SW 1271 (cell line): ENCODE measurements at places on chromosomes 7 and 10.

GRCh38 chr7:80711531-80711930, 73.1 kb downstream of the CD36 start:
- DNase-seq = no peak

GRCh38 chr7:122919643-122920181, 33.5 kb upstream of the CADPS2 start:
- DNase-seq = no peak

DNA sequence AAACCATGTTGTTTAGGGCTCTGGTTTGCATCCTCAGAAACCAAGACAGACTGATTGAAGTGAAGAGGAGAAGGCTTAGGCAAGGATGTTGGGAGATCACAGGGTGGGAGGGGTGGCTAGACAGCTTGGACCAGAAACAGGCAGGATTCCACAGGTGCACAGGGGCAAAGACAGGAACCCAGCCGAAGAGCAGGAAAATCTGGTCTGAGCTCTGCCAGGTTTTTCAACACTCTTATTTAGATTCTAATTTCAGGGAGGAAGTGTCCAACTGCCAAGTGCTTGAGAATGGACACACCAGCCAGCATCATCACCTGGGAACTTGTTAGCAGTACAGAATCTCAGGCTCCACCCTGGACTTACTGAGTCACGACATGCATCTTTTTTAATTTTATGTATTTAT, 93.8 kb downstream of the MARCHF5 start:
- DNase-seq = no peak

GRCh38 chr7:80783678-80784327, 135.0 kb downstream of the SEMA3C start:
- no peak for DNase-seq

- no peak for DNase-seq
Observed at GRCh38 chr10:30940256-30940655, 91.4 kb downstream of the ZNF438 start.

- DNase-seq = peak; percentile 3
Observed at GRCh38 chr10:128859738-128860386, 607.2 kb upstream of the MGMT start.

- no peak for DNase-seq
Observed at GRCh38 chr10:95405655-95406054, 114.9 kb upstream of the PDLIM1 start.

DNA sequence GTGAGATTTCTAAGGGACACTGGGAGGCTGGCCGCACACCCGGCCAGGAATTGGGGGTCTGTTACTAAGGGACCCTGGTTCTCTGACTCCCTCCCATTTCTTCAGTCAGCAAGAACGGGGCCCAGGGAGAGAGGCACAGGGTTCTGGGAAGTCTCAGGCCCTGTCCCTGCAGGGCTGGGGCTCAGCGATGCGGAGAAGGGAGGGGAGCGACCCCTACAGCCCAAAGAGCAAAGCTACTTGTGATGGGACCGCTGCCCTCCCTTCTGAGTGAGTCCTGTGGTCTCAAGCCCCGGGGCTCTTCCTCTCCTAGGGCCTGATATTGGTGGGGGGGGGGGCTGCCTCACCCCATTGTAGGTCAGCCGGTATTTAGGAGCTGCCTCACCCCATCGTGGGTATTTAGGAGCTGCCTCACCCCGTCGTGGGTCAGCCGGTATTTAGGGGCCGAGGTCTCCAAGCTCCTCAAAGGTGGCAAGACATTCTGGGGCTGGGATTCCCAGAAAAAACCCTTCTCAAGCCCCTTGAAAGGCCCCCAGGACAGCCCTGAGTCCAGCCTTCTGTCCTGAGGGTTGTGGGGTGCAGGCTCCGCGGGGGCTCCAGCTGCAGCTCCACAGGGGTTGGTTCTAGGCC, 16.9 kb upstream of the NKX6-2 start:
- DNase-seq = no peak

DNA sequence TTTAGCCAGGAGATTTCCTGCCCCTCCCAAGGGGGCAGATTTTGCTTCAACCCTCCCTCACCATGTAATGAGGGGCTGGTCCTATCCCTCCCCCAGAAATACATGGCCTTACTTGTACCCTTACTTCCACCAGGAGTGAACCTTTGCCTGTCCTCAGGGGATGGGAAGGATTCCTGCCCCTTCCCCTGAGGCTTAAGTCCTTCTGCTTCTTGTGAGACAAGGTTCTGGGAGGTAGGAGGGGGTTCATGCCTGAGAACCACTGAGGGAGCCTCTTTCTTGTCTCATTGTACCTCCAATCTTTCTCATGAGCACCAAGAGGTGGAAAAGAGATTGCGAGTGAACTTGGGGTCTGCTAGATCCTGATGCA, 19.5 kb upstream of the MUC3A start:
- no peak for DNase-seq

GRCh38 chr10:81594991-81595390, 280.0 kb upstream of the NRG3 start:
- DNase-seq = no peak

- DNase-seq = no peak
Observed at GRCh38 chr10:12235796-12236195, 39.8 kb downstream of the CDC123 start.

GRCh38 chr10:15877836-15878576, 17.7 kb upstream of the MINDY3 start:
- DNase-seq = no peak

- no peak for DNase-seq
Observed at GRCh38 chr10:90674928-90675327, 182.9 kb downstream of the HTR7 start.

DNA sequence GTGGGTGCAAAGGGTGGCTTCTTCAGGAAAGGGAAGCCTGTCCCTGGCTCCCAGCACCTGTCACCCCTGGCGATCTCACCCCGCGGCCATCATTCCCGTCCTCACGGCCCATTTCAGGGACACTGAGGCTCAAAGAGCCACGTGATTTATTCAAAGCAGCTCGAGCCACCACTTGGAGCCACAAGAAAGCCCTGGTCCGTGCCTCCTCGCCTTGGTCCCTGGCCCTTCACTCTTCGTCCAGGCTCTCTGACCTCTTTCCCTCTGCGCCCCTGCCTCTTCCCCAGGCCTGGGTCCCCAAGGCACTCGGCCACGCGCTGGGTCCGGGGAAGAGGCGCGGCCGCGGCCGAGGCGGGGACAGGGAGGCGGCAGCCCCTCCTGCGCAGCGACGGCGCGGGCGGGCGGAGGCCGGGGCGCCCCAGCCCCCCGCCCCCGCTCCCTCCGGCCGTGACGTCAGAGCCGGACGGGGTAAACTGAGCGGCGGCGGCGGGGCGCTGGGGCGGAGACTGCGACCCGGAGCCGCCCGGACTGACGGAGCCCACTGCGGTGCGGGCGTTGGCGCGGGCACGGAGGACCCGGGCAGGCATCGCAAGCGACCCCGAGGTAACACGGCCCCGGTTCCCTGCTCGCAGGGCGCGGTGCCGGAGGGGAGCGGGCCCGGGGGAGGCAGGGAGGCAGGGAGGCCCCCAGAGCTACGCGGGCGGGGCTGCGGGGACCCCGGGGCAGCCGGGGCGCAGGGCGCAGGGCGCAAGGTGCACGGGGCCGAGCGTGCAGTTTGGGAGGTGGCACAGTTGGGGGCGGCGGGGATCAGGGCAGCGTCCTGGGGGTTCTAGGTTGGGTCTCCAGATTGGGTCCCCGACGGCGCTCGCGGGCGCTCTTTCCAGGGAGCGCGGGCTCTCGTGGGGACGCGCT, at the start of gene SLC18A2:
Gene SLC18A2, plus strand, starts transcription at position 494 of the 909 bp plus-strand sequence. CDS start 580 bp downstream, outside the sequence.
- DNase-seq = no peak

- no peak for DNase-seq
Observed at GRCh38 chr10:112763916-112764520, 186.0 kb upstream of the TCF7L2 start.

- DNase-seq = no peak
Observed at GRCh38 chr7:87058744-87059524, 520 bp downstream of the ELAPOR2 start.

DNA sequence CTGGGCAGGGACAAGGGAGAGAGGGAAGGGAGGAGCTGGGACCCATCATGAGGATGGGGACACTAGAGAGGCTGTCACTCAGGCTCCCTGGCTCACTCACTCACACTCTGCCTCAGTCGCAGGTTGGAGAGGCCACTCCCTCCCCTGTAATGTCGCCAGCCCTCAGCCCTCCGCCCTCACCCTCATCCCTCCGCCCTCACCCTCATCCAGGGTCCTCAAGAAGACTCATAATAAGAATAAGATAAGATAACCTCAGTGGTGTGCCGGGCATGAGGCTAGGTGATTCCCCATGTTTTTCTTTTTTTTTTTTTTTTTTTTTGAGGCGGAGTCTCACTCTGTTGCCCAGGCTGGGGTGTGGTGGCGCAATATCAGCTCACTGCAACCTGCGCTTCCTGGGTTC, 92.2 kb downstream of the GTF2IRD1 start:
- no peak for DNase-seq

DNA sequence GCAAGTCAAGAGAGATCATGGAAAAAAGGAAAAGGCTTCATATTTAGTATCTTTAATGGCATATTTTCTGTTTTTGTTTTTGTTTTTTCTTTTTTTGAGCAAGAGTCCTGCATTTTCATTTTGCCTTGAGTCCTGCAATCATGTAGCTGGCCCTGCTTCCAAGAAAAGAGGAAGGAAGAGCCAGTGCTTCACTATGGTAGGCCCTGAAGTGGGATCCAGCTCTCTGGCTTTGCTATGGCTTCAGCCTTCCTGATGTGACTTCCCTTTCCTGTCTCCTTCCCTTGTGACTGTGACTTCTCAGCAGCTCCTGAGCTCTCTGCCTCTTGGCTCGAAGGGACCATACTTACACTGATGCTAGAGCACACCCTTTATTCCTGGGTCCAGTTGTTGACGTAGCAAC, 512.3 kb downstream of the INHBA start:
- no peak for DNase-seq

DNA sequence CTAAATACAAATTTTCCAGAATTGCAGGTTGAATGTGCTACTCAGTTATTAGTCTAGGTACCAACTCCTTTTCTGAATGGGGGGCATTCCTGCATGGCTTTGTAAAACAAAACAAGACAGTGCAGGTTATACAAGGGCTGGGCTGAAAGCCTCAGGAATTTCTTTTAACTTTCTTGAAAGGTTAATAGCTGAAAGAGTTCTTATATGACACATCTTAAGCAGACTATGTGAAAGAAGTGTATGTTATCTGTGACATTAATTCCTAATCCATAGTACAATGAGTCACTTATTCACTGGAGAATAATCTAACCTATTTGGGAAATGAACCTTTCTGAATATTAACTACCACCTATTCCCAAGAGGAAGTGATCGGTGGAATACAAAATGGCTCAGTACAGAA, 115.6 kb upstream of the FAM133B start:
- DNase-seq = no peak

GRCh38 chr7:5508698-5509097, 85.1 kb upstream of the TNRC18 start:
- no peak for DNase-seq

DNA sequence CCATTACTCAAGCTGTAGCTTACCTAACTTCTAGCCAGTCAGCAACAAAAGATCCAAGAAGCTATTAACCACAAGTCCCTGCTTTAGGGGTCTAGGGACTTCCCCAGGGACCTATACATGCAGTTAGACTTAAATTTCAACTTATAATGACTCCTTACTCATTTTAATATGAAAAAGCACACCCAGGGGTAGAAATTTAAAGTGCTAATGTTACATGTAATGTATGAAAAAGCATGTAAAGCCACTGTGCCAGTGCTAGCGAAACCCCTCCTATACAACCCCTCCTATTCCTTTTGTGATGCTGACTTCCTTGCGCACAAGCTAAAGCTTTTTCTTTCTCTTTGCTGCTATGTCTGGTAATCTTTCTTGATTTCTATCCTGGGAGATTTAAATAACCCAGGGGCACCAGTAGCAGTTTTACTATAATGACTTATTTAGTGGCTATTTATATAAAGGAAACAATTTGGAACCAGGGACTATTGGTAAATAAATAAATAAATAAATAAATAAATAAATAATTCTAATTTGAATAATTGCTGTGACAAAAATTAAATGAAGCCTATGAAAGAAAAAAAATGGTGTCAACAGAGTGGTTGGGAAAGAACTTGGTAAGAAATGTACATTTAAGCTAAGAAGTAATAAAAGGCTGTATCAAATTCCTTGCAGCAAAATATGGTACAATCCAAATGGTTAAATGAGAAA, 110.5 kb upstream of the MAGI2 start:
- no peak for DNase-seq

- no peak for DNase-seq
Observed at GRCh38 chr10:70856454-70856853, 31.9 kb downstream of the PCBD1 start.

GRCh38 chr10:3197348-3198003, 24.9 kb upstream of the PITRM1 start:
- DNase-seq = peak; percentile 78

- no peak for DNase-seq
Observed at GRCh38 chr7:53070883-53071282, 35.5 kb downstream of the POM121L12 start.

DNA sequence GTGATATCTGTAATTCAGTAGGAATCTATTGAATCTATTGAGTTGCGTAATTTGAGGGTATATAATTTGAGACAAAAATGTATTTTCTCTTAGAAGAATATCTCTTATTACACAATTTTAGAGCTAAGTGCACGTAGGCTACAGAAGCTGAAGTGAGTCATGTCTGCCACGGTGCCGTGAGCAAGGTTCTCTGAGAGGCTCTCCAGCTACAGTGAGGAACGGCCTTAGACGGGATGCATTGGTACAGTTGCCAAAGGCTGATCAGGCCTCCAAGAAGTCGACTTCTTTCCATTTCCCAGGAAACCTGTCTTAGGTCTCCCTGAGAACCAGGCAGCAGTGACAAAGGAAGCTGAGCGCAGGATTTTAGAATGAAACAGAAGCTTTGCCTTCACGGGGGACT, 28.6 kb downstream of the TCERG1L start:
- DNase-seq = no peak

GRCh38 chr10:22243321-22243720, 25.5 kb upstream of the EBLN1 start:
- DNase-seq = no peak

DNA sequence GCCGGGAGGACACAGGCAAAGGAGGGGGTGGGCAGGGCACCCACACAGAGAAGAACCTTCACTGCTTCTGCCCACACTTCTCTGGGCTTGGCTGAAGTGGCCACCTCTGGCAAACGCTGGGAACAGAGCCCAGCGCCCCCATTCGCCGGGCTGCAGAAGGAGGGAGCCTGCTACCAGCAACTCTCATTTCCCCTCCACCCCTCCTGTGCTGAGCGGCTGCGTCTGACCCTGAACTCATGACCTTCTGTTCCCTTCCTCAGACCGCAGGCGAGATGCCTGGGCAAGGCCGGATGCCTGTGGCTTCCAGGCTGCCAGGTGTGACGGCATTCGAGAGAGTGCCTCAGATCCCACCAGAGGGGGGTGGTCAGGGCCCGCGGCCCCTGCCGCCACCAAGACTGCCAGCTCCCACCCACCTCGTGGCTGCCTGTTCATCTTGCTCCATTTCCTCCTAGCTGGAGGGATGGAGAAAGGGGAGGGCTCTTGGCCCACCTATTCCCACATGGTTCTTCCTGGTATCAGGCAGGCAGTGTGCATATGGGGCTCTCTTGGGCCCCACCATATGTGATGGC, 19.8 kb downstream of the DNAJB12 start:
- peak; percentile 55 for DNase-seq
